ENCODE measurements at places on chromosomes 16 and 17.

DNA sequence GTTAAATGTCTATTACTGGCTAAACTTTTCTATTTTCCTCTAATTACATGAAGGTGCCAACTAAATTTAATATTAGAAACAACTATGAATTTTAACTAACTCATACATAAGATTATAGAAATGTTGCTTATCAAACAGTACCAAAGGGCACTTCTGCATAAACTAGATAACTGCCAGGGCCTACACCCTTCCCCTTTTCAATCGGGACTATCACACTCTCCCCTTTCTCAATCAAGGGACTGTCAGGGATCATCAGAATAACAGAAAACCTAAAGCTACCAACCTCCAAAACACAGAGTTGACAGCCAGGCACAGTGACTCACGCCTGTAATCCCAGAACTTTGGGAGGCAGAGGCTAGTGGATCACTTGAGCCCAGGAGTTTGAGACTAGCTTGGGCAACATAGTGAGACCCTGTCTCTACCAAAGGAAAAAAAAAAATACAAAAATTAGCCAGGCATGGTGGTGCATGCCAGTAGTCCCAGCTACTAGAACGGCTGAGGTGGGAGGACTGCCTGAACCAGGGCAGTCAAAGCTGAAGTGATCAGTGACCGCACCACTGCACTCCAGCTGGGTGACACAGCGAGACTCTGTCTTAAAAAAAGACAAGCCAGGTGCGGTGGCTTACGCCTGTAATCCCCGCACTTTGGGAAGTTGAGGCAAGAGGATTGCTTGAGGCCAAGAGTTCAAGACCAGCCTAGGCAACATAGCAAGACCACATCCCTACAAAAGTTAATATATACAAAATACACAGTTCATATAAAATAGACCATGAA, 3.2 kb upstream of the PHLPP2 start:
- peak; percentile 92 for DNase-seq

DNA sequence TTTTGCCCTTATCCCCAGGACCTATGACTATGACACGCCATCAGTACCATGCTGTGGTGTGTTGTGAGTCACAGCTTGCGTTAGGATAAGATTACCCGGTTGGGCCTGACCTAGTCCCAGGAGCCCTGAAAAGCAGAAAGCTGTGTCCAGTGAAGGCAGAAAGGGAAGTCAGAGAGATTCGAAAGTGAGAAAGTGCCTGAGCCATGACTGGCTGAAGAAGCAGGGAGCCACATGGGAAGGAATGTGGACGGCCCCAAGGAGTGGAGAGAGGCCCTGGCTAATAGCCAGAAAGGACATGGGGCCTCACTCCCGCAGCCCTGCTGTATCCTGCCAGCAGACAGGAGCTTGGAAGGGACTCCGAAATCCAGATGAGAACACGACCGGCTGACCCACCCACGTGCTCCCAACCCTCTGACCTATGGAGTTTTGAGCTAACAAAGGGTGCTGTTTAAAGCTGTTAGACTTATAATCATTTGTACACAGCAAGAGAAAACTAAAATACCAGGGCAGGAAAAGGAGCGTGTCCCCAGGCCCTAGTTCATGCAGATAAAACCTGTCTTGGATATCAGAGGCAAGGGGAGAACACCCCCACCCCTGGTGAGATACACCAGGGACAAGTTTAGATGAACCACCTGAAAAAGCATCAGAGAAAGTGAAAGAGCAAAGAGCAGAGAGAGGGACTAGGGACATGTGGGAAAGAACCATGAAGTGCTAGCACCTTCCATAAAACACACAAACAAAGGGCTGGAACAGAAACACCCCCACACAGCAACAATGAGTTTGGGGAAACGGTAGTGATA, 115.3 kb downstream of the SLC39A11 start:
- DNase-seq = no peak

DNA sequence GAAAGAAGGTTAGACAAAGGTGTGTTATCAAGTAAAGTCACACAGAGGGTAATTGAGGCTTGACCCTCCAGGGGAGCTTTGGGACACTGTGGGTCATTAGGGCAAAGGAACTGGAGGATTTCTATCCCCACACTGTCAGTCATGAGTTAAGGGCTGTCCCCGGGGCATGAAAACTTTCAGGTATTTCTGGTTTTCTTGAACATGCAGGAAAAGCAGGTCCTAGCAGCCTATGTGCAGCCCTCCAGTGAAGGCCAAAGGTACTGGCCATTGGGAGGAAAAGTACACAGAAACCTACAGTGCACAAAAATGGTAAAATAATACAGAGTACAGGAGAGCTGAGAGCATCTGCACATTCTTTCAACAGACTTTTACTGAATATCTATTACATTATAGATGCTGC, 44.4 kb upstream of the SCNN1B start:
- DNase-seq = no peak

DNA sequence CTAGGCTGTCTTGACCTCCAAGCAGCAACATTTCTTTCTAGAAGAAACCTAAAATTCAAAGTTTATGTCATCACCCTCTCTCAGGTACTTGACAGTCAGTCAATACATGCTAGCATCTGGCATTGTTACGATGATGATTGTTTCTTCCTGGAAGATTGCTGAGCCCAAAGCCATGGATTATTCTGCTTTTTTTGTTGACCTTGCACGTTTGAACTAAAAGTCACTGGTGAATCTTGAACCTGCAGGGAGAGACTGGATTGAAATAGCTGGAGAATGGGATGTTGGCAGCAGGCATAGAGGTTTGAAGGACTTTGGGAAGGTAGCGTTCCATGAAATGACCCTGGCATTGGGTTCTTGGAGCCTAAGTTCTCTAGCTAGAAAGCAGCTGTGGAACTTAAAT, 42.9 kb downstream of the SHISA9 start:
- DNase-seq = no peak

GRCh38 chr16:89678258-89678657, 8.2 kb upstream of the CDK10 start:
- peak; percentile 46 for DNase-seq

GRCh38 chr17:34420254-34420766, 57.3 kb upstream of the CCL1 start:
- peak; percentile 79 for DNase-seq
